ENCODE measurements at places on chromosomes 7 and 10. TPM values are rescaled to one million over a fixed set of nuclear protein-coding genes. Genes with fewer than 3 reads are reported as not detected.

DNA sequence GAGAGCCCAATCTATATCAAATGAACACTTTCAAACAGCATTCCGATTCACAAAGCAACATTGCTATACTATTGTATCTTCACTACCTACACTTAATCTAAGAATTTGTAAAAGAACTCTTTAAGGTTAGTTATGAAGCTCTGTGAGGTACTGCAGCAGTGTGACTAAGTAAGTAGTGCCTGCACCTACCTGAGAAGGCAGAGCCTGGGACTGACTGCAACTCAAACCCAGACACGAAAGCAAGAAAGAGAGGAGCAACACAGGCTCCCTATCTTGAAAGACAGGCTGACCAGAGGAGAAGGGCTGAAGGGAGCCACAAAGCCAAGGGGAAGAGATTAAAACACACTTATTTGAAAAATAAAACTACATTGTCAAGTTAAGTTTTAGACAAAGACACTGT is 160.1 kb downstream of the GLI3 start:
- H3K4me1 ChIP-seq: peaks cover 11% of the 10 kb centered on the region
- H3K36me3 ChIP-seq: peaks cover 36% of the 10 kb centered on the region
- H3K27ac ChIP-seq: no peak overlapping the region
- no peak for DNase-seq
- no peak overlapping the region for H3K4me3 ChIP-seq
- no peaks in the 10 kb centered on the region for H3K27me3 ChIP-seq

DNA sequence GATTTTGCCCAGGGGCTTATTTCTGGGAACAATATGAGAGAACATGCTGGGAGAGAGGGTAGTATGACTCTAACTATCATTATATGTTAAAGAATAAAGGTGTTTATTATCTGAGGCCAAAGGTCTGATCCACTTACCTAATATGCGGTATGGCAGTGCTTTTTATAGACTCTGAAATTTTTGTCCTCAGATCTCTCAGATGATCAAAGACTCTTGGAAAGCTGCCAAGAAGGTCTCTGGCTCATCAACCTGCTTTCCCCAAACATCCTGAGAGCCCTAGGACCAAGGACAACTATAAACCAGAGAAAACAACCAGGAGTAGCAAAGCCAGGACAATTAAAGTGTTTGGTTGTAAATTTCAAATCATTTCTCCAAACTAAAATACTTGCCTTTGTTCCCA is 255.7 kb upstream of the LRRN3 start:
- peaks cover 6% of the 10 kb centered on the region for H3K4me1 ChIP-seq
- H3K27ac ChIP-seq: no peak overlapping the region
- H3K36me3 ChIP-seq: peaks cover 6% of the 10 kb centered on the region
- peak; percentile 36 for DNase-seq

The WDFY4 gene
- not detected for total RNA-seq

DNA sequence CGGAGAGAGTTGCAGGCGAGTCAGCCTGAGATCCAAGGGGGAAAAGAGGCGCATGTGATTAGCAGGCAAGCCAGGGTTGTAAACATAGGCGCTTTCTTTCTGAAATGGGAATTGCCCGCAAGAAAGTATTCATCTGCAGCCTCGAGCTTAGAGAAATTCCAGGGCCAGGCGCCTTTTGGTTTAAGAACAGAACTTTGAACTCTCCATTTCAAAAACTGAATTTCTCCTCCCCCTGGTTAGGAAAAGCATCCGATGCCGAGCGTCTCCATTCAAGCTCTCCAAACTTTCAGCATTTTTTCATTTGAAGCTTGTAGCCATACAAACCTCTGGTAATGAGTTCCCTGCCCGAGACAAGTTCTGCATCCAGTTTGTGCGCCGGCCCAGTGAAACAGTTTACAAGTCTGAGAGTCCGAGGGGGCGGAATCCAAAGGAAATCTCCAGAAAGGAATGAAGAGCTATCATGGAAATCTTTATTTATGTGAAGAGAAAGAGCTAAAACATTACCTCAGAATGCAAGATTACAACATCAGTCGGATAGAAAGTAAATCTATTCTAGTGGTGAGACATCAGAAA is 69.9 kb downstream of the FAM204A start:
- no peak for DNase-seq
- no peaks in the 10 kb centered on the region for H3K27me3 ChIP-seq
- no peak overlapping the region for H3K27ac ChIP-seq
- no peaks in the 10 kb centered on the region for H3K4me1 ChIP-seq

The HGF gene
- not detected for total RNA-seq

The TNKS2 gene
- total RNA-seq: 50.3 TPM

DNA sequence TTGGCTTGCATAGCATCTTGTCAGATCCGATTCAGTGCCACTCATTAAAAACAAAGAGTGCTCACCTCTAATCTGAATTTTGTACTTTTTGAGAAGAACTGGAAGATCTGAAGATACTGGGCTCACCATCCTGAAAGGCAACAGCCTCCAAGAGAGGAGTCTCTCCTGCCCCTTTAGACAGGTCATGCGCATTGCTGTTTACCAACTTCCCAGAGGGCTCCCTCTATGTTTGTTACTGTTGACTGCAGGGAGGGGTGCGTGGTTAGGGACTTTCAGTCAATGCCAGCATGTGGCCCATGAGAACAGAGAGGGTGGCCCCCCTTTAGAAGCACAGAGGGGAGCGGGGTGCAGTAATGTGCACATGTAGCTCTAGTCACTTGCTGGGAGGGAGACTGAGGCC is 33.2 kb upstream of the CABCOCO1 start:
- H3K27me3 ChIP-seq: no peaks in the 10 kb centered on the region
- no peak for DNase-seq
- H3K4me3 ChIP-seq: no peak overlapping the region
- H3K36me3 ChIP-seq: no peaks in the 10 kb centered on the region

GRCh38 chr7:114793155-114793845 is 128.6 kb upstream of the MDFIC start:
- peaks cover 6% of the 10 kb centered on the region for H3K36me3 ChIP-seq
- H3K27me3 ChIP-seq: no peaks in the 10 kb centered on the region
- no peak for DNase-seq
- H3K4me1 ChIP-seq: peaks cover 26% of the 10 kb centered on the region
- H3K4me3 ChIP-seq: no peak overlapping the region

The GIMAP5 gene
- total RNA-seq: not detected

DNA sequence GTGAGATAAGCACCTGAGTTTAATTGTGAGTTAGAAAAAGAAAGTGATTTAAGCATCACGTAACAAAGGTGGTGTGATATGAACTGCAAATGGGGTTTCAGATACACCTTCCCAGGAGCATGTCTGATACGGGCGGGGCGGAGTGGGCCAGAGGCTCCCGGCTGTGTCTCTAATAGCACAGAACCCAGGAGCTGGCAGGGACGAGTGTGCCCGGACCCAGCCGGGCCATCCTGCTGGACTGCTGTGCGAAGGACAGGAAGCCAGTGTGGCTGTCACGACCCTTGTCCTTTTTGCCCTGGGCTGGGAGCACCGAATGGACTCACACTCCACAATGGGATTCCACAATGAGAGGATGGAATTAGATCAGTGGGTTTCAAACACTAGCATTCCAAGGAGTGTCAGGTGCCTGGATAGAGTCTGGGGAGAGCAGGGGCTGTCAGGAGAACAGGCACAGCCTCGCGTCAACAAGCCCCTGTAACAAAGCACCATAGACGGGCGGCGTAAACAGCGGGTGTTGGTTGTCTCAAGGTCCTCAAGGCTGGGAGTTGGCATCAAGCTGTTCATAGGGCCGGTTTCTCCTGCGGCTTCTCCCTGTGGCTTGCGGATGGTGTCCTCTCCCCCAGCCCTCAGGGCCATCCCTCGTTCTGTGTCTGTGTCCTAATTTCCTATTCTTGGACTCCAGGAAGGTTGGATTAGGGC is 242.6 kb upstream of the PITRM1 start:
- no peaks in the 10 kb centered on the region for H3K4me1 ChIP-seq
- H3K36me3 ChIP-seq: no peaks in the 10 kb centered on the region
- no peak for DNase-seq
- no peak overlapping the region for H3K4me3 ChIP-seq
- no peaks in the 10 kb centered on the region for H3K27me3 ChIP-seq

DNA sequence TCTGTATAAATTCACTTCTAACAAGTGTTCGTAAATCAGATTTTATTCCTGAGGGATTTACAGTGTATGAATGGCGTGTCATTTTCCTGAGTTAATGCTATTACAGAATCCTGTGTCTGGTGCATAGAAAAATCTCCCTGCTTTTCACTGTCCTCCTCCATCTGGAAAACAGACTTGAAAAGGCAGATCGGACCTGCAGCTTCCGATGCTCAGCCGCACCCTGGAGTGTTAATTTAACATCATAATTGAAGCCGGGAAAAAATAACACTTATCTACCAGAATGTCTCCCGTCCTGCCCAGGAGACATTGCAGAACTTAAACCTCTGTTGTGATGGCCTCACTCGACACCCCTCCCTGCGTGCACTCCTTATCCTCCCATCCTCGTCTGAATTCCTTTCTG is 442.1 kb upstream of the FOXK1 start:
- no peak overlapping the region for H3K27ac ChIP-seq
- no peaks in the 10 kb centered on the region for H3K36me3 ChIP-seq
- H3K4me1 ChIP-seq: peaks cover under 1% of the 10 kb centered on the region
- H3K4me3 ChIP-seq: no peak overlapping the region

The MTURN gene
- total RNA-seq: 10.5 TPM

DNA sequence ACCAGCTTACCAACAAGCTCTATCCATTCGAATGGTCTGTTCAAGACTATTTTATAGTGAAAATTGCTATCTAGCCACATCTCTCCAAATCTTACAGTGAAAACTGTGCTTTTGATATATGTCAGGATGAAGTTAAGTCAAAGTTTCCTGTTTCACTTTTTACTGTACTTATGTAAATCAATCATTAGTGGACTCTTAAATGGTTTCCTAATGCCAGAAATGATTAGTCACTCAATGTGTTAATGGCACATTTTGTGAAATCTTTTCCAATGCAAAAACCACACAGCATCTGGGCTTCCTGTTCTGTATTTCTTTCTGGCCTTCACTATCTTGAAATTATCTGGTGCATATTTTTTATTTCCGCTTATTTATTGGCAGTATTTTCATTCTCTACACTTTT is 87.3 kb upstream of the STEAP1B start:
- H3K27me3 ChIP-seq: no peaks in the 10 kb centered on the region
- H3K36me3 ChIP-seq: no peaks in the 10 kb centered on the region
- no peak overlapping the region for H3K4me3 ChIP-seq
- peaks cover 64% of the 10 kb centered on the region for H3K4me1 ChIP-seq

- DNase-seq: no peak
- H3K27me3 ChIP-seq: no peaks in the 10 kb centered on the region
- no peak overlapping the region for H3K27ac ChIP-seq
- no peaks in the 10 kb centered on the region for H3K4me1 ChIP-seq
- peaks cover 5% of the 10 kb centered on the region for H3K36me3 ChIP-seq
These were observed 105.0 kb upstream of the C1QL3 start for GRCh38 chr10:16626697-16627096.

The SRPK2 gene
- total RNA-seq: 54.4 TPM

GRCh38 chr7:27917774-27918314 is 177.9 kb downstream of the TAX1BP1 start:
- no peaks in the 10 kb centered on the region for H3K4me1 ChIP-seq
- H3K27me3 ChIP-seq: no peaks in the 10 kb centered on the region
- H3K36me3 ChIP-seq: no peaks in the 10 kb centered on the region
- no peak for DNase-seq
- H3K4me3 ChIP-seq: no peak overlapping the region
- H3K27ac ChIP-seq: no peak overlapping the region

- H3K27ac ChIP-seq: no peak overlapping the region
- DNase-seq: no peak
- no peaks in the 10 kb centered on the region for H3K4me1 ChIP-seq
- H3K4me3 ChIP-seq: no peak overlapping the region
- no peaks in the 10 kb centered on the region for H3K36me3 ChIP-seq
These were observed 55.9 kb downstream of the FAM204A start for GRCh38 chr10:118286051-118286838.

GRCh38 chr7:3206771-3207191 is 94.3 kb upstream of the SDK1 start:
- H3K27me3 ChIP-seq: no peaks in the 10 kb centered on the region
- H3K4me1 ChIP-seq: no peaks in the 10 kb centered on the region
- no peak overlapping the region for H3K4me3 ChIP-seq
- H3K36me3 ChIP-seq: no peaks in the 10 kb centered on the region
- DNase-seq: no peak

- H3K27me3 ChIP-seq: no peaks in the 10 kb centered on the region
- no peaks in the 10 kb centered on the region for H3K4me1 ChIP-seq
- H3K27ac ChIP-seq: no peak overlapping the region
These were observed 73.5 kb downstream of the HBP1 start for GRCh38 chr7:107242267-107242666.

DNA sequence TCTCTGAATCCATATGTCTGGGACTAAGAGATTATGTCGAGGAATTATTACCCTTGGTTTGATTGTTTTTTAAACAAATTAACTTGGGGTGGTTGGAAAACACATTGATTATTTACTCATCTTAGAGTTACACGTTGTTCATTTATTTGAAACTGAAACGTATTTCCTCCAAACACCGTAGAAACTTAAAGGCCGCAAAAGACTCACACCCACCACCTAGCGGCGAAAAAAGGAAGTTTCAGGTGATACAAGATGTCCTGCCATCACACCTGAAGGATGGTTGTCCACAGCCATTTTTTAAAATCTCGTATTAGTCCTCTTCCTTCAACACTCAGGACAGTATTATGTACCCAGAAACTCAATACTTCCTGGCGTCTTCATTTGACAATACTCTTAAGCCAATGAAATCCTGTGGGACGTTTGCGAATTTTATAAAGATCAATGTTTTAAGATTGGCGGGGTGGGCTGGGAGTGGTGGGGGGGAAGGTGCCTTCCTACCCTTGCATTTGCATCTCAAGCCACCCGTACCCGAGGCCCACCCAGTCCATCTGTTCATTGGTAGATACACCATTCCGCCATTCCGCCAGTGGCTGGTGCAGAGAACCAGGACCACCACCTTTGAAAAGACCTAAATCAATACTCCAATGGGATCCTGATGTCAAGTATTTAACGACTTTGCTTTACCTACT is 1.4 kb upstream of the LCOR start:
- H3K4me1 ChIP-seq: peaks cover 26% of the 10 kb centered on the region
- peak; percentile 82 for DNase-seq
- peak overlapping the region; percentile 99 for H3K4me3 ChIP-seq
- H3K27ac ChIP-seq: peak overlapping the region; percentile 66
- H3K27me3 ChIP-seq: no peaks in the 10 kb centered on the region
